C1 segment of cervical spinal cord (tissue), 14 donors: ENCODE measurements at places on chromosomes 13 and 19.
A peak's percentile ranks its signal among the peaks of the same experiment; 100 is the strongest.

DNA sequence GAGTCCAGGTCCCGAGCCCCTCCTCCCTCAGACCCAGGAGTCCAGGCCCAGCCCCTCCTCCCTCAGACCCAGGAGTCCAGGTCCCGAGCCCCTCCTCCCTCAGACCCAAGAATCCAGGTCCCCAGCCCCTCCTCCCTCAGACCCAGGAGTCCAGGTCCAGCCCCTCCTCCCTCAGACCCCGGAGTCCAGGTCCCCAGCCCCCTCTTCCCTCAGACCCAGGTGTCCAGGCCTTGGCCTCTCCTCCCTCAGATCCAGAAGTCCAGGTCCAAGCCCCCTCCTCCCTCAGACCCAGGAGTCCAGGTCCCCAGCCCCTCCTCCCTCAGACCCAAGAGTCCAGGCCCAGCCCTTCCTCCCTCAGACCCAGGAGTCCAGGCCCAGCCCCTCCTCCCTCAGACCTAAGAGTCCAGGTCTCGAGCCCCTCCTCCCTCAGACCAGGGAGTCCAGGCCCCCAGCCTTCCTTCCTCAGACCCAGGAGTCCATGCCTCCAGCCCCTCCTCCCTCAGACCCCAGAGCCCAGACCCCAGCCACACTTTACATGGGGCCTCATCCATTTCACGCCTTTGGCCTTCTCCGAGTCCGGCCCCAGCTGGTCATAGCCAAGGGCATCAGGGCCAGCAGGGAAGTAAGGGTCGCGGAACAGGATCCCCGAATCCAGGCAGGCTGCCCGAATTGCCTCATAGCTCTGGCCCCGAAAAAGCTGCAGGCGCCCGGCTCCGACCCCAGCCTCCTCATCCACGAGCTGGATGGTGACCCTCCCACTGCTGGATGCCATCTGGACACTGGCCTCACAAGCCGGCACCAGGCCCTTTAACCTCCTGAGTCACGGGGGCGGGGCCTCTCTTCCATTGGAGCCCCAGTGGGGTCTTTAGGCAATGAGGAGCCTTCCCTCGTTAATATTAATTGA is 628 bp downstream of the CAPN12 start:
- DNase-seq = no peak

DNA sequence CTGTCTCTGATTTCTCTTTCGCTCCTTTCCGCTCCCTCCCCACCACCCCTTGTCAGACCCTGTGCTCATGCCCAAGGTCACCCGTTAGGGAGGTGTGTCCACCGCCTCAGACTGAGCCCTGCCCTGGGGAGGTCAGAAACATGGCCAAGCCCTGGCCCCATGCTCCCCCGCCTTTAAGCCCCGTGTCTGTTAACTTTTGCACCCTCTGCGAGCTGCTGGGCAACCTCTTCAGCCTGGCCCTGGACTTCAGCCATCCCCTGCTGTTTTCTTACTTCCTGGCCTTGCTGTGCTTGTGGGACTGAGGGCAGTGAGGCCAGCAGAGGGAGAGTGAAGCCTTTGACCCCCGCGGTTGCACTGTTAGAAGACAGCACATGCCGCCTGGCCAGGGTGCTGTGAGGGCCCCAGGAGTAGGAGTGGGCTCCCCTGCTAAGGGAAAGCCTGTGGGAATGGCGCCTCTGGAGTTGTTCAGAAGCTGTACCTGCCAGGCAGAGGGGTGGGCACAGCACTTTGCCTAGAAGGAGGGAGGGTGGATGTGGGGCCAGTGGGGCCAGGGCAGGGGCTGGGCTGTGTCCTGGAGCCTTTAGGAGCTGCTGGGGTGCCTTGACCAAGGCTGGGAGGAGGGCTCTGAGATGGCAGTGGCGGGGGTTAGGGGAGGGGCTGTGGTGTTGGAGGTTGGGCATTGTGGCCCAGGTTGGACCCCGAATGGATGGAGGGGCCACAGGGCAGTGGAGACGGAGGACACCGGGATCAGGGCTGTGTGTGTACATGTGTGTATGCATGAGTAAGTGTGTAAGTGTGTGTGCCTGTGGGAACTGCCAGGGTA is 7.9 kb downstream of the UPF1 start:
- no peak for DNase-seq

DNA sequence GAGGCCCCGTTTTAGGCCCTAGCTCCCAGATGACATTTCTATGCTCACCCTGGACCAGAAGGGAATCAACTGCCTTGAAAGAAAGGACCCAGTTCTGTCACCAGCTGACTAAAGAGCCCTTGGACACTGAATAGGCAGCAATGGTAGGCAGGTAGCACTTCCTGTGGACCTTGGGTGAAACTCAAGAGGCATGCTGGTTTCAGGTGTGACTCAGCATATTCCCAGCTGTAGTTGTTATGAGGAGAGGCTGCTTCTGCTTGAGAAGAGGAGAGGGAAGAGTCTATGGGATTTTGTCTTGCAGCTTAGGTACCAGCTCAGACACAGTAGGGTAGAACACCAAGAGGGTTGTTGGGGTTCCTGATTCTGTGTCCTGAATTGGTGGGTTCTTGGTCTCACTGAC is 37.9 kb upstream of the HTR2A start:
- no peak for DNase-seq

- DNase-seq = no peak
Measured at GRCh38 chr13:73708393-73708985, 425.7 kb downstream of the KLF12 start.

DNA sequence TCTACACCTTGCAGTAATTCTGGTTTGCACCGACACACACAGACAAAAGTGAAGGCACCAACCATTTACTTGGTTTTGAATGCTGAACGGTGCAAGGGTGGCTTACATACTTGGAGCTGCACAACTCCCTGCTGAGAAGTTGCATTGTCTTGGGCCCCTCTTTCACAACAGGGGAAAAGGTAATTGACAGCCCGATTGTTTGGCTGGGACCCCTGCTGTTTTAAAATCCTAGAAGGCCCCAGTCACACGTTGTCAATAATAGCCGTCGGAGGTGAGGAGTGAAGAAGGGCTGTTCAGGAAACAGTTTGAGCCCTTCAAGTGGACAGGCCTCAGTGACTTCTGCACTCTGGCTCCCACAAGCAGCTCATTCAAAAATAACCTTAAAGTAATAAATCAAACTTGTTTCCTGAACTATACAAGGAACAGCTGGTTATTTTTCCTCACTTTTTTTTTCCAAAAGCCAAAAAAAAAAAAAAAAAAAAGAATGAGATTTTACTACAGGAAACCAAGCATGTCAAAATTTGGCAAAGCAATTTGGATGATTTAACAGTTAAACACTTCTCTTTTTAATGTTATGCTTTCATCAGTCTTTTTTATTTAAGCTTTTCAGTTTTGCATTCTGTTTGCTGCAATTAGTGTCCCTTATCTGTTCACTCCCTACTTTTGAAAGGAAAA is 19.0 kb upstream of the SPRY2 start:
- DNase-seq = no peak

DNA sequence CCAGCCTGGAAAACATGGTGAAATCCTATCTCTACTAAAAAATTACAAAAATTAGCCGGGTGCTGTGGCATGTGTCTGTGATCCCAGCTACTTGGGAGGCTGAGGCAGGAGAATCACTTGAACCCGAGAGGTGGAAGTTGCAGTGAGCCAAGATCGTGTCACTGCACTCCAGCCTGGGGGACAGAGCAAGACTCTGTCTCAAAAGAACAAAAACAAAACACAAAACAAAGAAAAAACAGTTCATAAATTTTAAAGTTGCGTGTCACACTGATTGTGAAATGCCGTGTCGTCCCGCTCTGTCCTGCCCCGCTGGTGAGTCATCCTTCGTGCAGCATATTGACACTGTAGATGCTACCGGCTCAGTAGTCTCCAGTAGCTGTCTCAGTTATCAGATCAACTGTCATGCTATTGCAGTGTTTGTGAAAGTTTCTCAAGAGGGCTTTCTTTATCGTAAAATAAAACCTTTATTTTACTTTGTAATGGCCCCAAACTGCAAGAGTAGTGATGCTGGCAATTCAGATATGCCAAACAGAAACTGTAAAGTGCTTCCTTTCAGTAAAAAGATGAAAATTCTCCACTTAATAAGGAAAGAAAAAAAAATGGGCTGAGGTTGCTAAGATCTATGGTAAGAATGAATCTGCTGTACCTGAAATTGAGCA is 36.4 kb upstream of the IGFL1 start:
- DNase-seq = no peak

- no peak for DNase-seq
Measured at GRCh38 chr19:51548213-51548651, 16.8 kb upstream of the SIGLEC6 start.

DNA sequence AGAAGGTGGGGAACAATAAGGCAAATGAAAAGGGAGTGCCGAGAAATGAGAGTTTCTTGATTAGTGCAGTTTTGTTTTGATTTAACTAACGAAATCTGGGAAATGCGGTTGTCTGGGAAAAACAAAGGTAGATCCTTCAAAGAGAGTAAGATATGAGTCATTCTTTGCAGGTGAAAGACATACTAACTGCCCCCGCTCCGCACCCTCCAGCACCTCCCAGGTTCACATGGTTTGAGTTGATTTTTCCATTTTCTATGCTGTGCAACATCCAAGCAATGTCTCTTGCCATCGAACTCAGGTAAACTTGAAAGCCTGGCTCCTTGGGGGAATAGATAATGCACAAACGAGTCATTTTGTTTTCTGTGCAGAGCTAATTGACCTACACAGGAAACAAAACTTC is 84.1 kb upstream of the KLF12 start:
- no peak for DNase-seq

GRCh38 chr13:86906127-86906874 is 764.9 kb upstream of the SLITRK5 start:
- DNase-seq = no peak

- no peak for DNase-seq
Measured at GRCh38 chr19:47430041-47430802, 10.9 kb upstream of the MEIS3 start.

DNA sequence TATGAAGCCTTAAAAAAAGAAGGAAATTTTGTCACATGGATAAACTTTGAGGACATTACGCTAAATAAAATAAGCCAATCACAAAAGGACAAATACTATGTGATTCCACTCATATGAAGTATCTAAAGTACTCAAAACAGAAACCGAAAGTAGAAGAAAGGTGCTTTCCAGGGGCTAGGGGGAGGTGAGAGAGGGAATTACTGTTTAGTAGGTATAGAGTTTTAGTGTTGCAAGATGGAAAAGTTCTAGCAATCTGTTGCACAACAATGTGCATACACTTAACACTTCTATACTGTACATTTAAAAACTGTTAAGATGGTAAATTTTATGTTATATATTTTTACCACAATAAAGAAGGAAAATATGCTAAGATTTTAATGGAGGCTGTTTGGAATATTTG is 83.0 kb downstream of the POLR1D start:
- no peak for DNase-seq

DNA sequence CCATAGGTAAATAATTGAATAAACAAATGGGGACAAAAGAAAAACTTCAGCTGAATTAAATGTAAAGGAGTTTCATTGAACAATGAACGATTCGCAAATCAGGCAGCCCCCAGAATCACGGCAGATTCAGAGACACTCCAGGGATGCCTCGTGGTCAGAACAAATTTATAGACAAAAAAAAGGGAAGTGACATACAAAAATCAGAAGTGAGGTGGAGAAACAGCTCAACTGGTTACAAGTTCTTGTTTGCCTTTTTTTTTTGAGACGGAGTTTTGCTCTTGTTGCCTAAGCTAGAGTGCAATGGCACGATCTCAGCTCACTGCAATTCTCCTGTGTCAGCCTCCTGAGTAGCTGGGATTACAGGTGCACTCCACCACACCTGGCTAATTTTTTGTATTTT is 5.7 kb downstream of the ZNF566 start:
- DNase-seq = no peak

- peak; percentile 12 for DNase-seq
Measured at GRCh38 chr19:34232566-34233481, 21.5 kb upstream of the GARRE1 start.
